ENCODE measurements at places on chromosomes 6 and 20. TPM values are rescaled to one million over a fixed set of nuclear protein-coding genes. Genes with fewer than 3 reads are reported as not detected.

Gene NRSN1
- total RNA-seq = not detected

Gene ATP6V1G2
- total RNA-seq = 2.2 TPM

Gene ANGPT4
- under 0.01 TPM for total RNA-seq

Gene BTNL2
- not detected for total RNA-seq

Gene RNF146
- total RNA-seq = 56.8 TPM

Gene LGSN
- not detected for total RNA-seq

Gene OSER1
- 47.4 TPM for total RNA-seq

Gene SNAP91
- 0.72 TPM for total RNA-seq

Gene BACH2
- 4.4 TPM for total RNA-seq

Gene HLA-DOB
- total RNA-seq = not detected

Gene ADGRF4
- under 0.01 TPM for total RNA-seq

Gene DLK2
- total RNA-seq = 0.29 TPM

DNA sequence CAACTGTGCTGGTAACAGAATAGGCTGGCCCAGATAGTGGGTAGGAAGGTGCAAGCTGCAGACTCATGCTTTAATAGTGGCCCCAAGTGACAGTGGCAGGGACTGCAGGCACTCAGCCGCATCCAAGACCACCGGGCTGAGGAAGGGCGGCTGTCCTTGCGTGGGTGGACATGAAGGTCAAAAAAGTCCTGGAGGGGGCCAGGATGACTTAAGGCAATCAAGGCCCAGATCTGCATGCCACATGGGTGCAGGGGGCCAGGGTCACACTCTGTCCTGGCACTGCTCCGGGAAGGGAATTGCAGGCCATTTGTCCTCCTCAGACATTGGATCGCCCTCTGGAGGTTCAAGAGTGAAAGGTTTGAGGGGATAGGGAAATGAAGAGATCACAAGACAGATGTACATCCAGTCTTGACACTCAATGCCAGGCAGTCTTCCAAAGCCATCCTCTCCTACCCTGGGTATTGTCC is 10.4 kb upstream of the VNN2 start:
- H3K4me1 ChIP-seq = peaks cover 10% of the 10 kb centered on the region
- H3K36me3 ChIP-seq = no peaks in the 10 kb centered on the region
- H3K27me3 ChIP-seq = no peaks in the 10 kb centered on the region
- DNase-seq = peak; percentile 59

GRCh38 chr20:6164421-6165341 is 41.9 kb upstream of the FERMT1 start:
- no peak overlapping the region for H3K4me3 ChIP-seq
- H3K27ac ChIP-seq = no peak overlapping the region
- H3K27me3 ChIP-seq = peaks cover 4% of the 10 kb centered on the region
- DNase-seq = no peak

DNA sequence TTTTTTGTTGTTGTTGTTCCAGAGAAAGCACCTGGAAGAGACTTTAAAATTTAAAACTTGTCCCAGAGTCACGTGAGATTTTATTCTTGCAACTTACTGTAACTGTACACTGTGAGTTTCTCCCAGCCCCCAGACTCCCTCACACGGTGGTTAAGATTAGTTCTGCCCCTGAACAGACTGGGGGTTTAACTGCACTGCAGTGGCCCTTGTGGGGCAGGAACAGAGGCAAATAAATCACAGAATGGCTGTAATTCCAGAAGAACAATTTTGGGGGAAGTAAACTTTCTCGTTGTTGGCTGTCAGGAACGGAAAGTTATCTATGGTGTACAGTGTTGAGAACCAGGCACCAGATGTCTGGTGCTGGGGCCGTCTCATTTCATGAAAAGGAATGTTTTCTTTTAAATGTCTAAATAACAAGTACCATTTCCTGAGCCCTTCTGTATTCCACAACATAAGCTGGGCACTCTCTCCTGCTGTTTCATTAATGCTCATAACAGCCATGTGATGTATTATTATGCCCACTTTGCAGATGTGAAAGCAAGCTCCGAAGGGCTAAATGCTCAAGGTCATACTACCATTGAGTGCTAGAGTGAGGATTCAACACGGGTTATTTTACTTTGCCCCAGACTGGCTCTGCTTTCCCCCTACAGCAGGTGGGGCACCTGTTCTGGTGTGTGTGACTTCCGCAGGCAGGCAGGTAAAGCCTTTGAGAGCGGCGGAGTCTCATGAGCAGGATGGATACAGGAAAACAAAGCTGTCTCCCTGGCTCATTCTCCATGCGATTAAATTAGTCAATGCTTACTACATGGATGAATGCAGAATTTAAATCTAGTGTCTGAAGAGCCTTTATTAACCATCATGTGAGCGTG is 30.5 kb downstream of the CNKSR3 start:
- H3K27ac ChIP-seq = peak overlapping the region; percentile 68
- H3K4me1 ChIP-seq = peaks cover 29% of the 10 kb centered on the region
- H3K4me3 ChIP-seq = peak overlapping the region; percentile 58
- H3K36me3 ChIP-seq = no peaks in the 10 kb centered on the region
- no peaks in the 10 kb centered on the region for H3K27me3 ChIP-seq
- DNase-seq = no peak

GRCh38 chr6:144515761-144516160 is 230.6 kb downstream of the UTRN start:
- H3K4me3 ChIP-seq = no peak overlapping the region
- DNase-seq = no peak
- no peaks in the 10 kb centered on the region for H3K4me1 ChIP-seq

GRCh38 chr20:47663354-47664067 is 121.8 kb downstream of the SULF2 start:
- H3K36me3 ChIP-seq = peaks cover 4% of the 10 kb centered on the region
- no peak overlapping the region for H3K4me3 ChIP-seq
- H3K4me1 ChIP-seq = peaks cover 3% of the 10 kb centered on the region
- DNase-seq = peak; percentile 98
- H3K27ac ChIP-seq = no peak overlapping the region

- H3K4me3 ChIP-seq = no peak overlapping the region
- DNase-seq = no peak
- no peaks in the 10 kb centered on the region for H3K27me3 ChIP-seq
- no peak overlapping the region for H3K27ac ChIP-seq
- no peaks in the 10 kb centered on the region for H3K4me1 ChIP-seq
These were observed 137.0 kb downstream of the CDH4 start for GRCh38 chr20:61389077-61389476.

DNA sequence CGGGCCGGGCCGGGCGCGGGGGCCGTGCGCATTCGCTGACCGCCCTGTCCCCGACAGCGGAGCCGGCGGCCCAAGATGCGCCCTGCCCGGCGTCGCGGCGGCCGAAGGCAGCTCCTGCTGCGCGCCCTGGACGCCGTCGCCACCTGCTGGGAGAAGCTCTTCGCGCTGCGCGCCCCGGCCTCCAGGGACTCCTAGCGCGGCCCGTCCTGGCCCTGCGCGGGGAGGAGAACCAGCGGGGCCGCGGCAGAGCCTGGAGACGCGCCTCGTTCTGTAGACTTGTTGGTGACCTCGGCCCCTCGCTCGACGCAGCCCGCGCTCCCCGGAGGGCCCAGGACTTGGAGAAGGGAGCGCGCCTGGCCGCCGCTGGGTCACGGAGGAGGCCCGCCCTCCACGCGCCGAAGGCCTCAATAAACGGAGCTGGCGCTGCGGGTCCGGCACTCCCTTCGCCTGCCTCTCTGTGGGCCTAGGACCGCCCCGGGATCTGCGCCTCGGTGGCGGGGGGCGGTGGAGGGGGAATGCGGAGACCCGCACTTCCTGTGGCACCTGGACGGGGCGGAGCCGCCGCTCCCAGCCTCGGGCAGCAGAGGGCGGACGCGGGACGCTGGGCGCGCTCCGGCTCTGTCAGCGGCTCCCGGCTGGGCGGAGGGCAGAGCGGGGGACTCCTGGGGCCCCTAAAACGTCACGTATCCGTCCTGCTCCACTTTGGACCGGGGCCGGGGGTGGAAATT is 2.7 kb downstream of the C20orf204 start:
- H3K36me3 ChIP-seq = peaks cover 6% of the 10 kb centered on the region
- peak; percentile 99 for DNase-seq
- no peaks in the 10 kb centered on the region for H3K4me1 ChIP-seq
- H3K4me3 ChIP-seq = peak overlapping the region; percentile 57
- no peak overlapping the region for H3K27ac ChIP-seq

- no peaks in the 10 kb centered on the region for H3K4me1 ChIP-seq
- H3K4me3 ChIP-seq = no peak overlapping the region
- no peak overlapping the region for H3K27ac ChIP-seq
- H3K27me3 ChIP-seq = no peaks in the 10 kb centered on the region
- no peaks in the 10 kb centered on the region for H3K36me3 ChIP-seq
These were observed 358.8 kb upstream of the JAG1 start for GRCh38 chr20:11032611-11033010.

- H3K27ac ChIP-seq = no peak overlapping the region
- H3K4me1 ChIP-seq = no peaks in the 10 kb centered on the region
- H3K36me3 ChIP-seq = no peaks in the 10 kb centered on the region
- peaks cover 54% of the 10 kb centered on the region for H3K27me3 ChIP-seq
- DNase-seq = no peak
These were observed 5.0 kb downstream of the ANKRD60 start for GRCh38 chr20:58223358-58223941.

DNA sequence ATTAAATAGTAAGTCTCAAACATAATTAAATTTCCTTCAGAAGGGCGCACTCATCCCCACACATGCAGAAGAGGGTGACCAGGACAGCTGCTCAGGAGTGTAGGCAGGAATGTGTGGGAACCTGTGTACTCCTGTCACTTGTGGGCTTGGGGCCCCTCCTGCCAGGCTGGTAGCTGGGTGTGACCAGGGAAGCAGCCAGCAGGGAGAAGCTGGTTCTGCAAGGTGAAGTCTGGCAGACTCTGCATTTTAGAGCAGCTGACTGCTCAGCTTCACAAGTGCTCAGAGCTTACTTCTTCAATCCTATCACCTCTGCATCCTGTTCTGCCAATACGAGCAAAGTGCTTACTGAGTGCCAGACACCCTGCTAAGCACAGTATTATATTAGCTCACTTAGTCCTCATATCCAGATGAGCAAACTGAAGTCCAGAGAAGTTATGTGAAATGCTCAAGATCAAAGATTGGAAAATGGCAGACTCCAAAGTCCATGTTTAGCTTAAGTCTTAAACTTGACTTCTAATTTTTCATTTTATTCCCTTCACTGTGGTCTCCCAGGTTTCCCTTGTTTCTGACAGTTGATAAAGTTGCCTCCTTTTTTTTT is 27.9 kb downstream of the ELMO2 start:
- no peak overlapping the region for H3K27ac ChIP-seq
- no peak for DNase-seq
- no peak overlapping the region for H3K4me3 ChIP-seq
- peaks cover 61% of the 10 kb centered on the region for H3K36me3 ChIP-seq

- no peak overlapping the region for H3K4me3 ChIP-seq
- H3K4me1 ChIP-seq = no peaks in the 10 kb centered on the region
- no peak for DNase-seq
- no peaks in the 10 kb centered on the region for H3K36me3 ChIP-seq
These were observed 224.1 kb upstream of the MYLIP start for GRCh38 chr6:15904651-15905376.

DNA sequence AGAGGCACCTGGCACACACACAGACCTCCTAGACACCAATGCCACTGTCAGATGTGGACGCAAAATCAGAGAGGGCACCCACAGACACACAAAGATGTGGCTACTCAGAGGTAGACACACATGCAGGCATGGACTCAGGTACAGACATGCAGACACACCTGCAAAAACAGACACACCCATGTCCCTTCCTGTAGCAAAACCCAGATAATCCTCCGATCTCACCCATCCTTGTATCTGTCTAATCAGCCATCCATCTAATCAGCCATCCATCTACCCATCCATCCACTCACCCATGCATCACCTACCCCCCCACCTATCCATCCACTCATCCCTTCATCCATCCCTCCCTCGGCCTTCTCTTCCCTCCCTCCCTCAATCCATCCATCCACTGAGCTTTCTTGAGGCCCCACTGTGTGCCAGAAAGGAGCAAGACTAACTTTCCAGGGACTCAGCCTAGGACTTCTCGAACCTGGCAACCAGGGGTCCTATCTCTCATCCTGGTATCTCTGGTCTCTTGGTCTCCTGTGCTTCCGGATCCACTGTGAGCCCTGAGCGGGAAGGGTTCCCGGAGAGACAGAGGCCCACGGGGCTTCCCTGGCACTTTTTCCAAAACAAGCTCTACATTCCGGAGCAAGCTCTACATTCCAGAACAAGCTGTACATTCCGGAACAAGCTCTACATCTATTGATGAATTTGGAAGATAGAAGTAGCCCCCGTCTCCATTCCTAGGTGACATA is 1.1 kb upstream of the TGM2 start:
- H3K27me3 ChIP-seq = no peaks in the 10 kb centered on the region
- DNase-seq = no peak
- H3K4me3 ChIP-seq = no peak overlapping the region
- peaks cover 13% of the 10 kb centered on the region for H3K36me3 ChIP-seq
- H3K4me1 ChIP-seq = peaks cover 71% of the 10 kb centered on the region
- H3K27ac ChIP-seq = peak overlapping the region; percentile 92

- no peak overlapping the region for H3K27ac ChIP-seq
- H3K36me3 ChIP-seq = no peaks in the 10 kb centered on the region
- H3K4me1 ChIP-seq = no peaks in the 10 kb centered on the region
- no peak overlapping the region for H3K4me3 ChIP-seq
- no peak for DNase-seq
These were observed 374.1 kb upstream of the MANEA start for GRCh38 chr6:95203153-95203754.

DNA sequence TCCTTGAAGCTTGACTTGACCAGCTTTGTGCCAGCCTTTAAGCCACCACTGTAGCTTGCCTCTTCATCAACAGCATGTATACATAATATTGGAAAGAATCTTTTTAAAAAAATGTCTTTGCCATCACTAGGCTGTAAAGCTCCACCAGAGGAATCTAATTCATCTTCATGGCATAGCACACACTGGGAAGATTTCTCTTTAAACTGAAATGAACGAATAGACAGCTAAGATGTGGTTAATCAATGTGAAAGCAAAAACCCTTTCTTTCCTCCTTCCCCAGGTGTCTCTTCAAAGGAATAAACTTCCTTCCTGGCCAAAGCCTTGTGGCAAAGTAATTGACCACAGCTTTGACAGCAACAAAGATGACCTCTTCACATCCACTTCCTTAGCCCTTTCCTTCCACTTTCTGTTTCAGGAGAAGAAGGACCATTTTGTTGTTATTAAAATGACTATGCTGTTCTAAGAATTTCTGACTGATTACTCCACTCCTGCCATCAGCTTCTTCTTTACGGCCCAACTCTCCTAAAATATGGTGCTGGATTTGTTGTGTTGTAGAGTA is 428.7 kb upstream of the SOX4 start:
- no peak overlapping the region for H3K27ac ChIP-seq
- no peak for DNase-seq
- no peak overlapping the region for H3K4me3 ChIP-seq
- H3K4me1 ChIP-seq = peaks cover 7% of the 10 kb centered on the region

DNA sequence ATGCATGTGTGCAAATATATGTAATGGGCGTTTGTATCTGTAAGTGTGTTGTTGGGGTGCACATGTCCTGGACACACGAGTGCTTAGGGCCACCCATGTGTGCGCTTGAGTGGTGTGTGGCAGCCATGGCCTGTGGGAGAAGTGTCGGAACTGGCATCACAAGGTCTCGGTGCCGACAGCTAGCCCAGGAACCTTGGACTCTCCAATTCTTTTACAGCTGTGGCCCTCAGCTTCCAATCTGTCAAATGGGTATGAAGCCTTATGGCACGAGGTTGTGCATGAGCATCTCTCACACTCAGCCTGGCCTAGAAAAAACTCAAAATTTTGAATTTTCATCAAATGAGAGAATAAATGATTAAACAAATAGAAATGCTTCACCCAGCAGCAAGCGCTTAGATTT is 42.0 kb downstream of the SPDEF start:
- H3K4me3 ChIP-seq = no peak overlapping the region
- no peaks in the 10 kb centered on the region for H3K4me1 ChIP-seq
- no peak for DNase-seq
- H3K36me3 ChIP-seq = no peaks in the 10 kb centered on the region

- H3K4me3 ChIP-seq = no peak overlapping the region
- H3K36me3 ChIP-seq = no peaks in the 10 kb centered on the region
- DNase-seq = no peak
These were observed 82.1 kb upstream of the GGTLC1 start for GRCh38 chr20:24070679-24071078.

All from osteoblast (primary cell).